ENCODE measurements at places on chromosomes 5 and 9.

GRCh38 chr9:135581636-135582426, 20.3 kb downstream of the PAEP start:
- DNase-seq: no peak

DNA sequence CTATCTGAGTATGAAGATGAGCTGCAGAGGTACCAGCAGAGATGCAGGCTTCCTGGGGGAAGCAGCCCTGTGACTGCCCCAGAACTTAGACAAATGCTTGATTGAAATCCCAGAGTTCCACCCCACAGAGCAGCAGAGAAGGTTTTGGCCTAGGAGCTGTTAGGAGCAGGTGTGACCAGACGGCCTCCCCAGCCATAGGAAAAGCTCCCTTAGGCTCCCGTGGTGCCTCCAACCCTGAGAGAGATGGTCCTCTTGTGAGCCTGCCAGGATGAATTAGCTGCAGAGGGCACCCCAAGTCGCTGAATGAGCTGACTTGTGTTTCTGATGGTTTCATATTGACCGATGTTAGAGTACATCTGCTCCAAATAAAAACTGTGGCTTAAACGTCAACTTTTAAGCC, 22.1 kb downstream of the NTRK2 start:
- DNase-seq: no peak

GRCh38 chr9:133112663-133113026, 8.4 kb downstream of the RALGDS start:
- DNase-seq: no peak

- no peak for DNase-seq
These were observed 31.7 kb downstream of the SARDH start for GRCh38 chr9:133706307-133707050.

All from epithelial cell of prostate (primary cell).